ENCODE measurements at places on chromosomes 4 and X. TPM values are rescaled to one million over a fixed set of nuclear protein-coding genes. Genes with fewer than 3 reads are reported as not detected.

HSD17B11 gene
- 11.3 TPM for total RNA-seq

DNA sequence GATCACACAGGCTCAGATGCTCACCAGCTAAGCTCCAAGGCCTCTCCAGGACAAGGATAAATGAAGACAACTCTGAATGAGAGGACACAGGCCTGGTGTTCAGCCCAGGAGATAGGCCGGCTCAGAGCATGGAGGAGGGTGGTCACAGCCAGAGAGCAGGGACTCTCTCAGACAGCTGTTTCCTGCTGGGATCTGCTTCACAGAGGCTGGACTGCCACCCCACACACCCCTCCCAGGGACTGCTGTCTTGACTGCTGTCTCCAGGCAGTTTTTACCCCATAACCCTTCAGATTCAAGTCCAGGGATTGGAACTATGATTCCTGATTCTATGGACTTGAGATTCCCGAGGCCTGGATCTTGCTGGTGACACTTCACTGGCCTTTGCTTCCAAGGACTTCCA is 89.0 kb downstream of the SMIM20 start:
- DNase-seq = no peak

- DNase-seq = no peak
Observed at GRCh38 chrX:85303544-85303943, 59.8 kb downstream of the ZNF711 start.

GRCh38 chr4:28686618-28687017 is 1826.0 kb downstream of the STIM2 start:
- DNase-seq = peak; percentile 38

PABPC1L2A gene
- not detected for total RNA-seq

COL4A6 gene
- 0.28 TPM for total RNA-seq
